DMS 273 treated with DMSO at 0.1 percent for 48 hours (cell line): ENCODE measurements at places on chromosomes 1 and 21.

DNA sequence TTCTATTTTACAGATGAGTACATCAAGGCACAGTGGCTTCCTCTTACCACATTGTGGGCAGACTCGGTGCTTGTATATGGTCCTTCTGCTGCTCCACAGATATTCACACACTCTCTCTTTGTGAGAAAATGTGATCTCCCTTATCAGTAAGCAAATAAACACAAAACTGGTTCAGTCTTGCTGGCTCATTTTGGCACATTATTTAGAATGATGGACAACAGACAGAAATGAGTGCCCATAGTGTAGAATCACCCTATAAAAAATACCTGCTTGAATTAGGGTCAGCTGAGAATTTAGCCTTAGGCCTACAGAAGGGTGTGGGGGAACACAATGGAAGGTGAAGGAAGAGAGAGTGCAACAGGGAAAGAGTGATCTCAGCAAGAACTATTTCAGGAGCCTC is 423.1 kb downstream of the HLX start:
- DNase-seq, result no peak

DNA sequence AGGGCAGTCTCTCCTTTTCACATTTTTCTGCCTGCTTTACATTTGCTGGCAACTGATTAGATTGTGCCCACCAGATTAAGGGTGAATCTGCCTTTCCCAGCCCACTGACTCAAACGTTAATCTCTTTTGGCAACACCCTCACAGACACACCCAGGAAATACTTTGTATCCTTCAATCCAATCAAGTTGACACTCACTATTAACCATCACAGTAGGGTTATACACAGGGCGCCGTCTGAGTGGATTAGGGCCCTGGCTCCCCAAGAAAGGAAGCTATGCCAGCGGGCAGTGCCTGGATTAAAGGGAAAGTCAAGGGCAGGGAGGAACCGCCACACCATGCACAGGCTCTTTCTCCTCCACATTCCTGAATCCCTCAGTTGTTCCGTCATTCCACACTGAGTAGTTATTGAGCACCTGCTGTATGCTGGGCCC is 56.2 kb downstream of the EVA1C start:
- no peak for DNase-seq

DNA sequence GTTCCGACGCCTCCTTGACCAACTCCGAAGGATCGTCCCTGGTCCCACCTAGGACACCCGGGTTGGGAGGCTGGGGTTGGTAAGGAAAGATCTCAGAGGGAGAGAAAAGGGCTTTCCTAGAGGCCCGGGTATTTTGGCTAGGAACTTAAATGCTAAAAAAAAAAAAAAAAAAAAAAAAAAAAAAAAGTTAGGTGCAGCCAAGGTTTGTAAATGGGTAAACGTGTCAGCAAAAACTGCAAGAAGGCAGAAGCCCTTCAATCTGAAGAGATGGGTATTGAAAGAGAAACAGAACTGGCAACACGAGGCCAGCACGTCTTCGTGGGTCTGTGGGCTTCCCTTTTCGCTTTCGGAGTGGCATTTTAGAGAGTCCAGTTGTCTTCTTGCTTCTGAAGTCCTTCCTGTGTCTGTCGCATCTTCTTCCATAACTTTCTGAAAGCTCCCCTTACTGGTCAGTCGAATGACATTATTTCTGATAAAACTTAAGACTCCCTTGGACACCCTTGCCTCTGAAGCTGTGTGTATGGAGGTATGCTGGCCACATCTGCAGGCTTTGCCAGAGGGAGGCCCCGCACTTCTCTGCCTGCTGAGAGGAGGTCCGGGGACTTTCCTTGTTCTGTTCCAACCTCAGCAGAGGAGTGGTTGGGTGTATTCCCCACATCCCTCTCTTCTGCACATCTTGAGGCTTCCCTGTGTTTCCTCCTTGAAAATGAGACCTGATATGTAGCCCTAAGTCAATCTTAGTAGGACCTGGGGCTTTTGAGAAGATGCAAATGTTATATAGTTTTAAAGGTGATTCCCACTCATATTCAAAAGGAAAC is 745 bp downstream of the RCSD1 start:
- DNase-seq, result no peak

DNA sequence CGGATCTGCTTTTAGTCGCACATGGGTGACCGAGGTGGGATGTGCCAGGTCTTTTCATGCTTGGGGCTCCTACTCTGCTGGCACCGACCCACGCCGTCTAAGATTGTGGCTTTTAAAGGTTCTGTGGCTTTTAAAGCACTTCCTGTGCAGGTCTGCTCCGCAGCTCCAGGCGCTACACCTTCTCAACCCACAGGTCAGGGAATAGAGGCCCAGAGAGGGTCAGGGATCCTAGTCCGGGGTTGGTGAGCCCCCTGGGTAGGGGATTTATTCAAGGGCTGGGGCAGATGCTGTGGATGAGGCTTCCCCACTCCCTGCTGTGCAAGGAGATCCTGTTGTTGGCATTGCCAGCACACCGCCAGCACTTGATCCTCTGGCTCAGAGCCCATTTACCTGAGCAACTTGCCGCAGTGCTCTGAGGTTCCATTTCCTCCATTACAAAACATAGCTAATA is 212.8 kb upstream of the RAB4A start:
- no peak for DNase-seq

- no peak for DNase-seq
Observed at GRCh38 chr1:227938276-227938675, 9.5 kb downstream of the WNT9A start.

GRCh38 chr1:25109531-25109951 is 122.8 kb downstream of the SYF2 start:
- no peak for DNase-seq

DNA sequence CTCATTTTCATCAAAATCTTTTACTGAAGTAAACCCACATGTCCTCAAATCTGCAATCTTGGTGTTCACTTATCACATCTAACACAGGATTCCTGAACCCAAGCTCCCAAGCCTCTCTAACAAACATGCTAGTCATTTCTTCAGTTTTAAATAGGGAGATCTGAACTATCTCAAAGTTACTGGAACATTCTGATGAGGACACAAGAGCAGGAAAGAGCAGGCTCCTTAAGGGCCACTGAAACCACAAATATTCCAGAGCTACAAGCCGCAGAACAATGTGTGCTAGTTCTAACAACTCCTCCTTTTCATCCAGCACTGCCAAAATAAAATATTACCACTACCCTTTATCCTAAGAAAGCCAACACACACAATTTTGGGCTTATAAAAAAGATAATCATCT is 38.9 kb downstream of the WARS2 start:
- no peak for DNase-seq

DNA sequence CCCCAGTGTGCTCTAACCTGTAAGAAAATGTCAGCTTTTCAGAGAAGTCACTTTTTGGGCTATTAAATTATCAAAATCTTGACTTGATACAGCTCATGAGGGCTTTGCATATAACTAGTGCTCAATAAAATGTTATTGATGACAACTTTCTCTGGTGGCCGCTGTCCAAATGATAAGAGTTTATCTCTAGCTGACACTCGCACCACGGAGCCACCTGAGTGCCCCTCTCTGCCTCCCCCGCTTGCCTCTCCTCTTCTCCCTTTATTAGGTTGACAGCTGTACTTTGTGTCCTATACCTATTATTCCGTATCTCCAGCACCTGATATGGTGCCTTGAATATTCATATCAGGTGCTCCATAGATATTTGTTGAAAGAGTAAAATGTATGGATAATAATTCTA is 82.8 kb downstream of the PHTF1 start:
- DNase-seq, result no peak

- no peak for DNase-seq
Observed at GRCh38 chr1:42529724-42530181, 66.7 kb downstream of the CCDC30 start.

DNA sequence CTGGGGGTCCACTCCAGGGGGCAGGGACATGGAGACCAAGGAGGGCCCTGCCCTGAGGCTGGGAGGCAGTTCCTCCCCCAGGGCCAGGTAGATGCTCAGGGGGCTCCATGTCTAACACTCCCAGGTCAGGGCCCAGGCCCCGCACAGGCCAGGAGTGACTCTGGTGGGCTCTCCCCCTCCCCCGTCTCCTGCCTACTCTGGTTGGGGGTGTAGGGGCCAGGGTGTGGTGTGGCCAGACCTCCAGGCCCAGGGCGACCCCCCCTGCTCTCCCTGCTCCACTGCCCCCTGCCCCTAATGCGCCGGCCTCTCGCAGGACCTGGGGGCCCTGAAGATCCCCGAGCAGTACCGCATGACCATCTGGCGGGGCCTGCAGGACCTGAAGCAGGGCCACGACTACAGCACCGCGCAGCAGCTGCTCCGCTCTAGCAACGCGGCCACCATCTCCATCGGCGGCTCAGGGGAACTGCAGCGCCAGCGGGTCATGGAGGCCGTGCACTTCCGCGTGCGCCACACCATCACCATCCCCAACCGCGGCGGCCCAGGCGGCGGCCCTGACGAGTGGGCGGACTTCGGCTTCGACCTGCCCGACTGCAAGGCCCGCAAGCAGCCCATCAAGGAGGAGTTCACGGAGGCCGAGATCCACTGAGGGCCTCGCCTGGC is 19.7 kb upstream of the CCDC27 start:
- DNase-seq, result no peak

- no peak for DNase-seq
Observed at GRCh38 chr21:29098156-29098555, 24.7 kb upstream of the CCT8 start.

GRCh38 chr1:89590341-89591080 is 42.4 kb upstream of the LRRC8C start:
- no peak for DNase-seq

- DNase-seq, result no peak
Observed at GRCh38 chr1:156214024-156214748, 1.4 kb downstream of the PMF1 start.

- DNase-seq, result no peak
Observed at GRCh38 chr1:14568716-14569355, 29.6 kb upstream of the KAZN start.

- DNase-seq, result no peak
Observed at GRCh38 chr21:45019887-45020537, 54.4 kb upstream of the ADARB1 start.

GRCh38 chr1:157404063-157404501 is 148.2 kb downstream of the FCRL5 start:
- no peak for DNase-seq

DNA sequence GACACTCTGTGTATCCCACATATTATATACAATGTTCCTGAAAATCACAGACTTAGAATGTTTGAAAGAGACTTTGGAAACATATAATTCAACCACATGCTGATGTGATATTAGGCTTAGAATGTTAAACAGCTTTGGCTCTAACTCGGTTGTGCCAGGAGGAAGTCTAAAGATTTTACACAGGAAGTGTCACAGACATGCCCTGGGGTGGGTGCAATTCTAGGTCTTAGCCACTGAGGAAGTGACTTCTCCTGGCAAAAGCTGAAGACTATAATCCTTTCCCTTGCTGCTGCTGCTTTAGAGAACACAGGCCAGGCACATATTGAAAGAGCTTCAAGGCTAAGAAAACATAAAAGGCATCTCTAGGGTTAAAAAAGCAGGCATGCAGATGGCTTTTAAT is 51.0 kb downstream of the RPL5 start:
- DNase-seq, result no peak

DNA sequence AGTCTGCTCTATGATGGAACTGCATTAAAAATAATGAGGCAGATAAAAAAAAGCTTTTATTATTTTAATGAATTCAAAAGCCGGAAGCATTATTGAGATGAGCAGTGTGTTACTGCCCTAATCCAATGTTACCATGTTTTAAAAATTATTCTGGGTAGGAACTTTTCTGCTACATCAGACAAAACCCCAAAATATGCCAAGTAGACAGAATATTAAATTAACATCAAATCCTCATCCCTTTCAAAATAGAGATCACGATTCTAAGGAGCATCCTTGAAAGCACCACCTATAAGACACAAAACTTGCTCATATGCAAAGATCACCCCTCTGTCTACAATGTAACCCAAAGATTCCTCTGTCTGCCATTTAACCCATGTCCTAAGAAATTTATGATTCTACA is 357.5 kb downstream of the SMYD3 start:
- DNase-seq, result no peak

GRCh38 chr1:167708940-167709389 is 12.8 kb upstream of the MPZL1 start:
- DNase-seq, result no peak

DNA sequence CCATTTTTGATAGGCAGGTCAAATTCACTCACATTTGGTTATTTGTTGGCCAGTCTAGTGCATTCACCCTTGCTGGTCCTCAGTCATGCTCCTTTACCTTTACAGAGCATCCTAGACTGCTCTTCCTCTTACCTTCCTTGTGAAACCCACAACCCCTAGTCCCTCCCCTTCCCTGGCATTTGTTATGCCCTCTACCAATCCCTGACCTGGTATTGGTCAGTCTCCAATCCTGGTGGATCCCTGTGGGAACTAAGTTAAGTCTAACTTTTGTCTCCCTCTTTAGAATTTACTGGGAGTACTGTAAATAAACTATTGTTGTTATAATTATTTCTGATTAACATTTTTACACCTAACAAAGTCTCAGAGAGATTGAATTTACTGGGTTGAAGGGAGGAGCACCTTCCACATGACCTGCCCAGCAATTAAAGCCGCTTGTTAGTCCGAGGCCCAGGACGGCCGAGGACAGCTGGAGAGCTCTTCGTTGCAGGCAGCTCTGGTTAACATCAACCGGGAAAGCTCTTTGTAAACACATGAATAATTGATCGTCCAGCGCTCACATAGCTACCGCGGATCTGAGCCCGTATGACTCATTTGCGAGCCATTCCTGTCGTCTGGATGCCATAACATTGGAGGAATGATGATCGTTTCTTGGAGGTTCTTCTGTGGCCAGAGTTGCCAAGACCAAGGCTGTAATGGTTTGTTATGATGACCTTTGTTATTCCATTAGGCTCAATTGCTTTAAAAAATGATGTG is 31.9 kb downstream of the MTARC1 start:
- DNase-seq, result no peak

DNA sequence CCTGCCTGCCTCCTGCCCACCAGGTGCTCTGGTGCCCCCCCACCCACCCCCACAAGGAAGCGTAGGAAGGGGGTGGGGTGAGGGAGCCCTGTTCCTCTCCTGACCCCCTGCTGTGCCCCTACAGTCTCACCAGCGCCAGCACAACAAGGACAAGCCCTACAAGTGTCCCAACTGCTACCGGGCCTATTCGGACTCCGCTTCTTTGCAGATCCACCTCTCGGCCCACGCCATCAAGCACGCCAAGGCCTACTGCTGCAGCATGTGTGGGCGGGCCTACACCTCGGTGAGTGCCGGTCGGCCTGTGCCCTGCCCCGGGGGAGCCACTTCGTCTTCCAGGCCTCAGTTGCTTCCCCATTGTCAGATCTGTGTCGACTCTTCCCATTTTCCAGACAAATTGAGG is 25.9 kb downstream of the A3GALT2 start:
- no peak for DNase-seq

DNA sequence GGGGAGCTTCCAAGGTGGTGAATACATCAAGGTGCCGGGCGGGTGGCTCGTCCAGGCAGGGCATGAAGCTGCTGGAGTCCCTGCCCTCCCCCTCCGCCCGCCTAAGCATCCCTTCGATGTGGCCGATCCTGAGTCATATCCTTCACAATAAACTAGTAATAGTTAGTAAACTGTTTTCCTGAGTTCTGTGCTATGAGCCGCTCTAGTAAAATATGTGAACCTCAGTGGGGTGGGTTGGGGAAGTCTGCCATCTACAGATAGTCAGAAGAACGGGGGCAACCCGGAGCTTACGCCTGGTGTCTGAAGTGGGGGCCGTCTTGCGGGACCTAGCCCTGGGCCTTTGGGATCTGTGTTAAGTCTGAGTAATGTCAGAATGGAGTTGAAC is 21.6 kb downstream of the C2CD2 start:
- DNase-seq, result no peak
